ENCODE measurements at places on chromosomes 7 and 10.

DNA sequence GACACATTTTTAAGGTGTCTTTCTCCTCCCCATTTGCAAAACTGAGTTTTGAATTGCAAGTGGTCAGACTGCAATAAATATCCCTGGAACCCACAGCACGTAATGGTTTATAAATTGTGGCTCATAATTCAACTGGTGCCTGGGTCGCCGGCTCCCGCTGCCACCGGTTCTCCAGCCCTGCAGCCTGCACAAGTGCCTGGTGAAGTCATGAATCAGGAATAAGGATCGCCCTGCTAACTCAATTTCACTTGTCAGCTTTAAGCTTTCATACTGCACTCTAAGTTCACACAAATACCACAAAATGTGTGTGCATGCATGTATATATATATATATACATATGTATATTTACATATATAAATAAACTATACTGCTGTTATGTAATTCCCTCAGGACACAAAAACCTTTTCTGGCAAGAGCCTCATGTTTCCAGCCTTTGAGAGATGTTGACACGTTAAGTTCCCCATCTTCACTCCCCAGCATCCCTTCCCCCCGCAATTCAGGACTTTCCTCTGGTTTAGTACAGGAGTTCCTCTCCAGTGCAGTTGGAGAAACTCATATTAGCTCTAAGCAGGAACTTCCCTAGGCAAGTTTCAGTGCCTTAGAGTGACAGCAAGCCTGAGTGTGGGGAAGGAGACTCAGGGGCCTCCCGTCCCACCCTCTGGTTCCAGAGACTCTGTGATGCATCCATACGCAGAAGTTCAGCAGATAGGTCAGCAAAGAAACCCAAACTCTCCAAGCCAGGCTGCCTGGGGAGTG lies 129.2 kb upstream of the UNC5B start:
- no peak for DNase-seq

- DNase-seq: no peak
Observed at GRCh38 chr10:85557077-85557476, 809.5 kb downstream of the GRID1 start.

DNA sequence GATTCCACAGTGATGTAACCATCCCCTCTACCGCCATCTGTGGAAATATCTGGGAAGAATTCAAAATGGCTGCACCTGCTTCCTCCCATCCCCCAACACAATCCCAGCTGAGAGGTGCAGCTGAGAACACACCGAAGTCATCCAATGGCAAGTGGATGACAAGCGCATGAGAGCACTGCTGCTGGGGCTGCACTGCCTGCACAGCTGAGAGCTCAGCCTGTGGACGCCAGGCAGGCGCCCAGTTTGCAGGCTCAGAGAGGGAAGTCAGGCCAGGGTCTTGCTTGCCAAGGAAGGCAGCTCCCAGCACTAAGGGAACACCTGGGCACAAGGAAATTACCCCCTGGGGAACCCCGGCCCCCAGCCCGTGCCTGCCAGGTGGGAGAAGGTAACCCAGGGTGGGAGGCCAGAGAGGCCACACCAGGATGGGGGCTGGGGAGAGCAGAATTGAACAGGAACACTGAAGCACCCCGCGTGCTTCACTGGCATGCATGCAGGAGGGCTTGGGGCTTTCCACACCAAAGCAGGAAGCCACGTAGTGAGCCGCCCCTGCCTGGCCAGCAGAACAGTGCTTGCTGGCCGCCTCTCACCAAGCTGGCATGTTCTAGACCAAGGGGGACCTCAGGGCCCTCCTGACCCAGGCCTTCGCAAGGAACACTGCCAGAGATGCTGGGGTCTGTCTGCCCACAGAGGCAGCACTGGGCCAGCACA lies 46.2 kb downstream of the FAM53B start:
- no peak for DNase-seq

DNA sequence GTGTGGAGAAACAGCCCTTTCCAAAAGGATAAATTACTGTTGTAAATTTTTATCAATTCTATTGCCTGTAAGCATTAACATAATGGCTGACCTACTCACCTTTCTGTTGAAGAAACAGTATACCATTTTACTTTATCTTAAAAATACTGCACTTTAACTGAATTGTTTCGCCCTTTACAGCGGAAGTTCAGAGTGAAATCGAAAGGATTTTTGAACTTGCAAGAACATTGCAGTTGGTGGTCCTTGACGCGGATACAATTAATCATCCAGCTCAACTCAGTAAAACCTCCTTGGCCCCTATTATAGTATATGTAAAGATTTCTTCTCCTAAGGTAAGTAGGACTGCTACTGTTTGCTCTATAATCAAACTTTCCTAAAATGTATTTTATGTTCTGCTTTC lies 117.5 kb downstream of the NSUN6 start:
- DNase-seq: no peak

DNA sequence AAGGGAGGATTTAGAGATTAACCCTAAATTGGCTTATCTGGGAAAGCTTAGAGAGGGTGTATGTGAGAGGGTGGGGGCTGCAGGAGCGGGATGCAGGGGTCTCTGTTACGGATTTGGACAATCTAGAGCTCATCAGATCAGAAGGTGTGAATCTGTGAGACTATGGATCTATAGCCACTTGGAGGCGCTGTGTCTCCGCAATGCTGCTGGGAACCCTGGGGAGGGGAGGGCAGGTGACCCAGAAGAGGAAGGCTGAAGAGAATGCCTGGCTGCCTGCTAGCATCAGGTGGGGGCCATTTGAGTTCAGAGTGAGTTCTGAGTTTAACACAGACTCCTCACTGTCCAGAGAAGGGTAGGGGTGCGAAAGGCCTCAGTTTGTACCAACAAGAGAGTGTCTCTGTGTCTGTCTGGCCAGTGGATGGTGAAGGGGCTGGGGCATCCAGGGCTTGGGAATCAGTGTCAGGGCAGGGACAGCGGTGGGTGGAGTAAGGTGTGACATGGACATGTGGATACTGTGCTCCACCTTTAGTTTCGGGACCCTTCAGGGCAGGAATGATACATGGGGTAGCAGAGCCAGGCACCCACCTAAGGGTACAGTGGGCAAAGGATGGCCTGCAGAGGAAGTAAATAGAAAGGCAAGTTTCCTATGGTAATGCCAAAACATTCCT lies 187.3 kb upstream of the PRSS58 start:
- DNase-seq: no peak

DNA sequence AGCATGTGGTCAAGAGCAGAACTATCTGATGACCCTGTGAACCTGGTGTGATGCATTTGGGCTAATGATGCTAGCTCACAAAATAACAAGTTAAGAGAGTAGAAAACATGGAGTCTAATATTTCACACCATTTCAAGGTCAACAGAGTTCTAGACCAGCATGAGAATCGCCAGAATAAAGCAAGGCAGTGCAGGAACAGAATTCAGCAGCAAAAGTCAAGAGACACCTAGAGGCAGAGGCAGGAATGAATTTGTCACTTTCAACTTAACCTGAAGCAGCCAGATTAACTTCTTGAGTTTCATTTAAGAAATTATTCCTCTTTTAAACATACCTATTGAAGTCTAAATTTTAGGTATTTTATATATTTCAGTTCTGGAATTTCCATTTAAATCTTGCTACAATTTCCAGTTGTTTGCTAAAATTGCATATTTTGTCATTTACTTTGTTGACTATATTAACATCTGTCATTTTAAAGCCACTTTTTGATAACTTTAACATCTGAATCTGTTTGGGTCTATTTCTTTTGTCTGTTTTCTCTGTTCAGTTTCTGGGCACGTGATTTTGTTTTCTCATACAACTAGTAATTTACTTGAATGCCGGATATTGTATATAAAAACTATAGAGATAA lies 44.2 kb upstream of the PRSS58 start:
- no peak for DNase-seq

GRCh38 chr10:121157998-121158397 lies 306.8 kb downstream of the WDR11 start:
- DNase-seq: no peak

DNA sequence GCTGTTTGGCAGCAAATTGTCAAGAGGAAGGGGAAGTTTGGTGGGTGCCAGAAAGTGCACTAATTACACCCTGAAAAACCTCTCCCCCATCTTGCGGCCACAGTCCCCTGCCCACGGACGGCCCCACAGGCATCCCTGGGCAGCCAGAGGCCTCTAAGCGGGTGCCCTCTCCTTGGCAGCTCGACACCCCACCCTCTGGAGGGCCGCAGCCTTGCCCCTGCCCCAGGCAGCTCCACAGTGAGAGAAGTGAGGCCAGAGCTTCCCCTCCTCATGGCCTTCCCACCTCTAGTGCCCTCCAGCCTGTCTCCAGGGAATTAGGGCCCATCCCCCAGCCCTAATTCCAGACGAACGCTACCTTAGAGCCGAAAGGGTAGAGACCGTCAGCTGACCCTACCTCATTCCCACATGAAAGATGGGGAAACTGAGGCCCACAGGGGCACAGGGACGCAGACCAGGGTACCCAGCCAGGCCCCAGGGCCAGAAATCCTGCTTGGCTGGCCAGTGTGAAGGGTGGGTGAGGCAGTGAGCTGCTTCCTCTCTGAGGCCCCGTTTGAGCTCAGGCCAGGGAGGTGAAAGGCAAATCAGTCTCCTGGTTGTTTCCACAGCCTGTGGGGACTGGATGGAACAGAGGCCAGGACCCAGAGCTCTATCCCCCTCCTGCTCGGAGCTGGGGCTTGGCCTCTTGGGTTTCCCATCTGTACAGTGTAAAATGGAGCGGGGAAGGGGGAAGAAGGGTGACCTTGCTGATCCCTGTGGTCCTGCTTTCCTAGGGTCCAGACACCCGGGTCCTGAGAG lies 10.0 kb downstream of the ZCCHC24 start:
- DNase-seq: no peak

GRCh38 chr10:12319076-12319475 lies 30.3 kb upstream of the CAMK1D start:
- no peak for DNase-seq
